ENCODE measurements at places on chromosomes 12 and 14.
A peak's percentile ranks its signal among the peaks of the same experiment; 100 is the strongest.

DNA sequence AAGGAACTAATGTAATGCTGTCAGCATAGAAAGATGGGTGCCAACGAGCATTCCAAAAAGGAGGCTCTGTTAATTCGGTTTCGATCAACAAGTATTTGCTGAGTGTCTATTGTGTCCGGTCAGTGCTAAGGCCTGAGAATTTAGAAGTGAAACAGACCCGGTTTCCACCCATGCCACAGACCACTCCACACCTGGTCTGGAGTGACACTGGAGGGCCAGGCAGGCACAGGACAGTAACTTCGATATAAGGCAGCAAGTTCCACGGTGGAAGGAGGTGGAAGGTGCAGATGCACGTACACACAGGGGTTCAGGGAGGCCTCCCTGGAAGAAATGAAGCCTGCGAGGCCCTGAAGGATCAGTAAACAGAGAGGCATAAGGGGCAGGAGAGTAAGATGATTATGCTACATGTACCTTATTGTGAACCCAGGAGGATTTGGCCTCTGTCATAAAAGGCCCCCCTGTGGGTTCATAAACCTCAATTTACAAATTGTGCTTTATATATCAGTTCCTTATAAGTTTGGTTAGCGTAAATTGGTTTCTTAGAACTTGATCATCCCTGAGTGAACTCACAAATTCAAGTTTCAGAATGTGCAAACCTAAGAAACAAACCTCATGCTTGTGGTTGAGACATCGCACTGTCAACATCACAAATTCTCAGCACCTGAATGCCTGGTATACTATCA, 25.9 kb downstream of the SSH1 start:
- no peak for DNase-seq

GRCh38 chr12:62562846-62563245, 96.2 kb downstream of the MON2 start:
- DNase-seq, result no peak

DNA sequence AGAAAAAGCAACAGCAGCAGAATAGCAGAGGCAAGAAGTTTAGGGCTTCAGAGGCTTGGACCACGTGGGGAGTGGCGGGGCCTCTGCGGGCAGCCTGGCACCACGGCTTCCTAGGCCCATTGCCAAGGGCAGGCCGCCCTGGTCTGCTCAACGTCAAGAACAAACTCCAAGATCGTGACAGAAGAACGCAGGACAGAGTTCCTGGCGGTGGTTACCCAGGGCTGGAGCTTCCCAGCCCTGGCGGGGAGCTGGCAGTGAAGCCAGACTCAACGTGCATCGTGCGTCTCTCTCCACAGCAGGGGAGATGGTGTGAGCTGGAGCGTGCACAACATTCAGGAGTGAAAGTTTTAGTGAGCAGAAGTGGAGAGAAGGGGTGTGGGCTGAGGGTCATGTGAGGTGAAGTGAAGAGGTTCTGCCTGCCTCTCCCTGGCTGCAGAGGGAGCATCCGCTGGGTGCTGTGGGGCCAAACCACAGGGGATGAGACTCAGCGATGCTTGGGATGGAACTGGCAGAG, 13.9 kb upstream of the CACNA2D4 start:
- DNase-seq, result peak; percentile 69

GRCh38 chr12:50506753-50507473, 2.1 kb downstream of the DIP2B start:
- no peak for DNase-seq

- DNase-seq, result no peak
These were observed 3.0 kb downstream of the NPFF start for GRCh38 chr12:53504004-53504920.
